ENCODE measurements at places on chromosomes 7 and 10.

- no peak for DNase-seq
These were observed 3.2 kb upstream of the RSU1 start for GRCh38 chr10:16820421-16820820.

- DNase-seq = no peak
These were observed 599.5 kb upstream of the DPP6 start for GRCh38 chr7:153452661-153453060.

GRCh38 chr7:69388452-69389137 lies 209.7 kb upstream of the AUTS2 start:
- no peak for DNase-seq

GRCh38 chr7:36058020-36058592 lies 94.9 kb upstream of the EEPD1 start:
- DNase-seq = no peak

- no peak for DNase-seq
These were observed 133.0 kb upstream of the FAM20C start for GRCh38 chr7:59079-60016.

Data from activated CD4-positive, alpha-beta T cell treated with anti-CD3 and anti-CD28 coated beads, Interleukin-2, amount 50 U/mL, for 16 hours (primary cell).